ENCODE measurements at places on chromosomes 3 and 15.

DNA sequence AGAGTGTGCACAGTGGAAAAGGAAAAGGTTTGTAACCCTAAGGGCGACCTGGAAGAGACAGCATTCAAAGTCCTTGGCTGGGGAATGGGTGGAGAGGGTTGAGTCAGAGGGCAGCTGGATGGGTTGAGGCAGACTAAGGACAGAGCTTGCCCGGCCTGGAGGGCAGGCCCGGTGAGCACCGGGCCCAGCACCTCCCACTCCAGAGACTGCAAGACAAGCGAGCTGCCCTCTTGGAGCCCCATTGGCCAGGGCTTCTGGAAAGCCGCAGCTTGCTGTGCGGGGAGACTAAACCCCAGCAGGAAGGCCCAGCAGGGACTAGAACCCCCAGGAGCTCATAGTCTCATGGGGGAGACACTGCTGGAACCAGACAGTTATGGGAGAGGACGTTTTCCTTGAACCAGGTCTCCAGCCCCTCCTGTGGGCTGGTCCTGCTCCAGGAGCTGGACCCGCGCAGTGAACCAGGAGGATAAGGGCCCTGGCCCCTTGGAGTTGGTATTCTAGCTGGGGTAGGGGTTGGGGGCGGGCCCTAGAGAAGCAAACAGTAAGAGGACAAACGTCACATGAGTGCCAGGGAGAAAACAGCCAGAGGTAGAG lies 59.1 kb downstream of the RGMA start:
- no peak for DNase-seq

GRCh38 chr3:131957511-131957910 lies 77.3 kb downstream of the CPNE4 start:
- DNase-seq = no peak

- no peak for DNase-seq
These were observed 635 bp upstream of the RCN2 start for GRCh38 chr15:76930831-76931396.

GRCh38 chr3:46416125-46416810 lies 9.2 kb downstream of the CCRL2 start:
- DNase-seq = no peak

DNA sequence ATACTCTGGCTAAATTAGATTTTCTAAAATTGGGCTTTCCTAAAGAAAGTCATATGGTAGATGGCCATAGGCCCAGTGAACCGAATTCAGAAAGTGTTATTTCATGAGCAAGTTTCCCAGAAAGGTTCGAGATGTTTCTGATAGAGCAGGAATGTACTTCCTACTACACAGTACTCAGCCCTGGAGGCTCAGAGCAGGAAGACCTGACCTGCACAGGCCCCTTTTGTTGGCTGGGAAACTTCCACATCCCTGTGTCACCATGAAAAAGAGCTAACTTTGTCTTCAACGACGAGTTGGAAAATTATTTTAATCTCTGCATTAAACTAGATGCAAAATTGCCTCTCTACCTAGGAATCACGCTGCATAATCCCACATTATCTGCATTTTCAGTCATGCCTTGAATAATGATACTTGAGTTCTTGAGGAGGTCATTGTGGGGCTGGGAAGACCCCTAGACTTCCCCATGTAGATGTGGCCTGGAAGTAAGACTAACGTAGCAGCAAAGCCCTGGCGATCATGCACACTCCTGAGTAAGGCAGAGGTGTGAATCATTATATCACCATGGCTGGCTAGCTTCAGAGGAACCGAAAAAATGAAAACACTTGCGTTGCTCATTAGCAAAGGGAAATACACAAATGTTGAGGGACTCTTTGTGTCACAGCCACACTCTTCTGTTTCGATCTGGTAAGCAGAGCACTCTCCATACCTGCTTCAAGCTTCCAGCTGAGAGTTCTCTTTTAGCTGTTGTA lies 47.1 kb downstream of the CMTM7 start:
- DNase-seq = no peak

DNA sequence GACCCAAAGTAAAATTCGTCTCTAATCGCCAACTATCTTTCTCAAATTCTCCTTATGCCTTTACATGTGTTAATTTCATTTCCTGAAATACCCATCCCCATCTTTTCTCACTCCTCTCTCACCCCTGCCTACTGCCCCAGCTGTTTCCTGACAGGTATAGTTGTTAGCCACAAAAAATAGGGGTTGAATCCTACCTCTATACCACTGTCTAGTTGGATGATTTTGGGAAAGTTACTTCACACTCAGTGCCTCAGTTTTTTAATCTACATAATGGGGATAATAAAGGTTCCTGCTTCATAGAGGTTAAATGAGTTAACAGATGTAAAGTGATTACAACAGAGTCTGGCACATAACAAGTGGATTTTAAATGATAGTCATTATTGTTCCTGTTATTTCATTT lies 189.7 kb downstream of the TNIK start:
- DNase-seq = no peak

- DNase-seq = no peak
These were observed 20.2 kb upstream of the IMPG2 start for GRCh38 chr3:101340591-101340990.

Measured in stromal cell of bone marrow (primary cell).